ENCODE measurements at places on chromosomes 4 and X. TPM values are rescaled to one million over a fixed set of nuclear protein-coding genes. Genes with fewer than 3 reads are reported as not detected.

DNA sequence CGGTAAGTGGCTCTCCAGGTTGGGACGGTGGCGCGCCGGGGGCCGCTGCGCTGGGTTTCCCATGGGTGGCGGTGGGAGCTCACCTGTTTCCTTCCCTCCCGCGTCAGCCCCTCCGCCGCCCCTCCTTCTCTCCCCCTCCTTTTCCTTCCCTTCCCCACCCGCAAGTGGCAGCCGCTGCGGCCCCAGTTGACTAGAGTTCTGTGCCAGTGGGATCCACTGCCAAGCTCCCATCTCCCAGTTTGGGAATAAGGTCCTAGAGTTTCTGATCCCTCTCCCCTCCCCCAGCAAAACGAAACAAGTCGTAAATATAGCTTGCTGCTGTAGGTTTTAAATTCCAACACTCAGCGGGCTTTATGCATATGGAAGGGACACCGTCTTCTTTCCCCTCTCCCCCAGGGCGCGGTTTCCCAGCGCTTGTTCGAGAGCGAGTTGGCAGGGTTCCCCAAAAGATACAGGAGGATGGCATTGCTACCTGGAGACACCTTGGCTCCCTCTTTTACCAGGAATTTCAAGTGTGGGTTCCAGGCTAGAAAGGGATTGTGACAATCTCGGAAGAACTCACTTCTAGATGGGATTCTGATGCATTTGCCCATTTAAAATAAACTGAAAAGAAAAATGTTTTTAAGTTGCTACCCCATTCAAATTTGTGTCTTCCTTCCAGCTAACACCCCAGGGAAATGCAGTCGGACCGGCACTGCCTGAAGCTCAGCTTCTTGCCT lies 1.2 kb downstream of the TLL1 start:
- peak; percentile 19 for DNase-seq

- no peak for DNase-seq
Measured at GRCh38 chr4:121253961-121254360, 89.8 kb upstream of the TNIP3 start.

- DNase-seq, result no peak
Measured at GRCh38 chr4:2470791-2471190, 1.9 kb downstream of the RNF4 start.

- no peak for DNase-seq
Measured at GRCh38 chr4:21893136-21893535, 55.4 kb downstream of the KCNIP4 start.

- no peak for DNase-seq
Measured at GRCh38 chr4:3390288-3390811, 51.4 kb upstream of the HGFAC start.

- no peak for DNase-seq
Measured at GRCh38 chr4:88949605-88950004, 107.4 kb downstream of the FAM13A start.

DNA sequence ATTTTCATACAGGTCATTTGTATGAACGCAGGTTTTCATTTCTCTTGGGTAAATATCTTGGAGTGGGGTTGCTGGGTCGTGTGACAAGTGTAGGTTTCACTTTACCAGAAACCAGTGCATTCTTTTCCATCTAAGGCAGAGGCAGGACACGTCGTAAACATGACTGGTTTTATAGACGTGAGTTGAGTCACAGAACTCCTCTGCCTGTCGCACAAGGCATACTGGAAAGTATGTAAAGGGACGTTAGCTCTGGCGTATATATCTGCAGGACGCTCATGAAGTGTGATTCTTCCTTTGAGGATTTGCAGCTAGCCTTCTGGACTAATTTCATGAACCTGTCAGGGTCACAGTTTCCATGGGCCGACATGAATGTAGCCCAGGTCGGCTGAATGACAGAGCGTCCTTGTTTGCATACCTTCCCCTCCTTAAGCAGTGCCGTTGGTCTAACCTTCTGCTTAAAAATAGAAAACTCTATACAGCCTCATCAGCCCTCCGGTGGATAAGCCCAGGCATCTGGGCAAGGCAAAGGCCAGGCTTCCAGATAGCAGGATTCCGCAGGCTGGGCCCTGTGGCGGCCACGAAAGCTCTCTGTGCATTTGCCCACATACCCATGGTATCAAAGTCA lies 106.0 kb downstream of the GPR143 start:
- DNase-seq, result no peak

DNA sequence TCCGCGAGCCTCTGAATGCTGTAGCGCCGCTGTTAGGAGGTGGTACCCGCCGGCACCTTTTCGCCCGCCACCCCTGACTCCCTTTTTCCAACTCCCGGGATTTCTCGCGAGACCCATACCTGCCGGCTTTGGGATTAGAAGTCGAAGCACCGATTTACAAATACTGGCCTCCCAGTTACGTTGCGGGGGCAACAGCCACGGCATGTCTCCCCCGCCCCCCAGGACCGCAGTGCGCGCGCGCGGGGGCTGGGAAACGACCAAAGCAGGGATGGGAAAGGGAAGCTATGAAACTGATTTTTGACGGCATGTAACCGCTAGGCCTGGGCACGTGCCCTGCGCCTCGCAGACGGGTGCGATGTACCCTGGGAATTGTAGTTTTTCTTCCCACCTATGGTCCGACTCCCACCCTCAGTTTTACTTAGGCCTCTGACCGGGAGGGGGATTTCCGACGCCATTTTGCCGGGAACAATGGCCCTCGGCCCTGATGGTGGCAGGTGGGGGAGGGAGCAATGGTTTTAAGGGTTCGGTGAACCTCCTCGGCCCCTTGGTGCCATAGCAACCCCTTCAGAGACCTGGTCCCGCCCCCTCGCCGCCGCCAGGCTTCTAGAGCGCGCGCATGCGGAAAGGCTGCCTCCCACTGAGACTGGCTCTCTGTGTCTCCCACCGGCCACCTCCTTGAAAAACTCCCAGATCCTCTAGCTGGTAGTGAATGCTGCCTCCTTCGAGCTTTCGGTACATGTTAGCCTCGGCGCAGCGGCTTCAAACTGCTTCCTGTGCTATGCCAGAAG lies 772 bp upstream of the WNK3 start:
- no peak for DNase-seq

DNA sequence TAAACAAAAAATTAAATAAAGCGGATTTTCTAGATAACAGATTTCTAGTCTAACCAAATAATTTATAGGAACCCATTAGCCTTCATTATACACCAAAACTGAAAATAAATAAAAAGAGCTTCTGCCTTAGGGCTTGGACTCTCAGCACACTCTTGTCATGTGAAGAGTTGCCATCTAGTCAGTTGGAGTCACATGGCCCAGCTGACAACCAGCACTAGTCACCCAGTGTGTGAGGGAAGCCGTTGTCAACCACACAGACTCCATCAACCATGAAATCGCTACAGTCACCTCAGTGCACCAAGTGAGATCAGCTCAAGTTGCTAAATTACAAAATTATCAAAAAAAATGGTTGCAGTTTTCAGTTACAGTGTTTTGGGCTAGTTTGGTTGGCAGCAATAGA lies 470.0 kb downstream of the GASK1B start:
- DNase-seq, result no peak

DNA sequence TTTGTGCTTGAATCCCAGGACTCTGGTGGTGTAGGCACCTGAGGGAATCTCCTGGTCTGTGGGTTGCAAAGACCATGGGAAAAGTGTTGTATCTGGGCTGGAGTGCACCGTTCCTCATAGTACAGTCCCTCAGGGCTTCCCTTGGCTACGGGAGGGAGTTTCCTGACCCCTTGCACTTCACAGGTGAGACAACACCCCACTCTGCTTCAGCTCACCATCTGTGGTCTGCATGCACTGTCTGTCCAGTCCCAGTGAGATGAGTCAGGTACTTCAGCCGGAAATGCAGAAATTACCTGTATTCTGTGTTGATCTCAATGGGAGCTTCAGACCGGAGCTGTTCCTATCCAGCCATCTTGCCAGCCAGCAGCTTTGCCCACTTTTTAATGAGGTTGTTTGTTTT lies 353.0 kb upstream of the IRS4 start:
- no peak for DNase-seq

GRCh38 chrX:79167462-79167861 lies 23.0 kb downstream of the GPR174 start:
- DNase-seq, result no peak

- DNase-seq, result no peak
Measured at GRCh38 chr4:139532947-139533346, 23.1 kb downstream of the SETD7 start.

- DNase-seq, result no peak
Measured at GRCh38 chr4:123168812-123169211, 227.8 kb upstream of the SPRY1 start.

GRCh38 chr4:78591404-78591803 lies 39.8 kb downstream of the ANXA3 start:
- no peak for DNase-seq

GRCh38 chr4:83013902-83014301 lies 3.3 kb upstream of the LIN54 start:
- DNase-seq, result no peak

- no peak for DNase-seq
Measured at GRCh38 chrX:39840133-39840532, 257.6 kb downstream of the BCOR start.

DNA sequence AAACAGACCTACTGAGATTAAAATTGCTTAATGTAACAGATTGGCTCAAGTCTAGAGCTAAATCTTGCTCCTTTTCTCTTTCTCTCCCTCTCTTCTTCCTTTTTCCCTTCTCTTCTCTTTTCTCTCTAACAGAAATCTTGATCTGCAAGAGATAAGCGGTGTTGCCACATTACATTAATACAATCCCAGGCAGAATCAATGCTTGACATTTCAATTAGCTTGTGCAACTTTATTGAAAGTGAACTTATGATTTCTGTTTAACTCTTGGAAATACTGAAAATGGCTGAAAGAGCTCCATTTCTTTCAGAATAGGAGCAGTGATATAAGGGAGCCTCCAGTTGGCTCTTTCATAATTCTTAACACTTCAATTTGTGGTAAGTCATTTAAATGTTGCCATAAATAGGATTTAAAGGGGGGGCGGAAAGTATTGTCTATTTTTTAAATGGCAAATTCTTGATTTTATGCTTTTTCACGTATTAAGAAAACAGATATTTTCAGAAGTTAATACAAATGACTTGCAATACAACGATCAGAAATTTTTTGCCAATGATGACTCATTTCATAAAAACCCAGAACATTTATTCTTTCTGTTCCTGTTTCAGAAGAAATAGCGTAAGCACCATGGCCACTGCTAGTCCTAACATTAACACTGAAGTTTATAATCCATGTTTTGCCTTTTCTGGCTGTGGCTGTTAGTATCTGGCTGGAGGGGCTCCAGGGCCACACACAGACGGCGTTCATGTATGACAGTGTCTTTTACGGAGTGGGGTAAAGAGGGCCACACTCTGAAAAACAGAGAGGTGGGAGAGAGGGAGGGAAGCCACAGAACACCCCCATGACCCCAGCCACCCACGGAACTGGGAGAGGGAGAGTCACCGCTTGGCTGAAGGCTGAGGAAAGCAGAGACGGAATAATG lies 115.7 kb upstream of the FAT1 start:
- DNase-seq, result peak; percentile 65

- DNase-seq, result no peak
Measured at GRCh38 chr4:36072529-36072928, 171.8 kb downstream of the ARAP2 start.

GRCh38 chr4:128720270-128720669 lies 89.2 kb upstream of the JADE1 start:
- DNase-seq, result no peak

- no peak for DNase-seq
Measured at GRCh38 chrX:37420185-37420584, 71.0 kb downstream of the PRRG1 start.

- no peak for DNase-seq
Measured at GRCh38 chr4:153661215-153661822, 22.8 kb upstream of the TLR2 start.

DNA sequence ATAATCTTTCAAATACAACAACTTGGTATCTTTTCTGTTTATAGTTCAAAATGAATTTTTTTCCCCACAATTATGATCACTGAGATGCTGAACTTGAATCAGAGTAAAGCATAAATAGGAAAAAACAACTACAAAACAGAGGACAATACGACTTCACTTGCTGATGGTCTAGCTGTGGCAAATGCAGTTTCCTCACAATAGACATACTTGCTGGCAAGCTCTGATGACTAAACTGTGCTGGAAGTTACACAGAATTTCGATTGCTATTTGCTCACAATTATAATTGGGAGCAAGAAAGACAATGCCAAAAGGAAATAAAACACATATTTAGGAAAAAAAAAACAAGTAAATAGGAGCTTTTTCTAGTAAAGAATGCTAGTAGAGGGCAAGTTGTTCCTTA lies 14.7 kb downstream of the VEGFC start:
- no peak for DNase-seq

DNA sequence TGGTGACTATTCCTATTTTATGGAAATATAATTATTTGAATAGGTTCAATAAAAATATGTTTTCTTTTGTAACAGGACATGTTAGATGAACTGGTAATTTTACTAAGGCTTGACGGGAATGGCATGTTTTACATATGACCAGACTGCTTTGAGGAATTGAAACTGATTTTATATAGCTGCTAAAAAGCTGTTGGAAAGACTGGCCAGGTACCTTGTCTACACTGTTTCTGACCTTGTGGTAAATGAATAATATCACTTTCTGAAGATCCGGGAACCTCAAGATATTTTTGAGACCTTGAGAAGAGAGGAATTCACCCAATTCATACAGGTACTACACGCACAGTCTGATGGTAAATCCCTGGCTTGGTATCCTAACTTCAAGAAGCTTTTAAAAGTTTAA lies 42.1 kb upstream of the USP46 start:
- no peak for DNase-seq

DNA sequence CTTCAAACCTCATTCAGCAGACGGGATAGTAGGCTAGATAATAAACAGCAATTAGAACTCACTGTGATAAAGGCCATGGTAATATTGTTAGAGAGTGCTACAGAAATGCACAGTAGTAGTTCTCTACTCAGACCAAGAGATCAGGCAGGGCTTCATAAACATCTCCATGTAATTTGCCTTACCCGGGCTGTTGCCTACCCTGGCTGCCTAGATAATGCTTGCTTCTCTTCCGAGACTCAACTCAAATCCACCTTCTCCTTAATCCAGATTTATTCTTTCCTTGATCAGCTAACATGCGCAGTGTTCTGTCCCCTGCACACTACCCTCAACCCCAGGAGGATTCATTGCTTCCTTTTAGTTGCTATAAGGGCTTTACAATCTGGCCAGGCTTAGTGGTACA lies 21.8 kb downstream of the ANK2 start:
- DNase-seq, result no peak

Gene VCX2
- not detected for total RNA-seq

Gene ASB9
- total RNA-seq, result 5.7 TPM

Gene FAM9A
- total RNA-seq, result not detected

Gene SSX2B
- total RNA-seq, result not detected

Gene CTAG1A
- total RNA-seq, result not detected

Gene KIF4A
- 52.9 TPM for total RNA-seq

Gene DYNLT3
- total RNA-seq, result not detected

Gene MID1
- total RNA-seq, result 57.0 TPM

Gene SPATA4
- 1.1 TPM for total RNA-seq

Gene PRSS12
- total RNA-seq, result 9.6 TPM

Gene CYSLTR1
- total RNA-seq, result not detected

Gene GYPE
- not detected for total RNA-seq

Gene SSX4B
- total RNA-seq, result not detected

Gene SPON2
- total RNA-seq, result 2.0 TPM

Gene SOWAHB
- 7.7 TPM for total RNA-seq

Gene EGF
- total RNA-seq, result 20.4 TPM

Gene ARL9
- total RNA-seq, result not detected

Gene GAGE13
- not detected for total RNA-seq
